ENCODE measurements at places on chromosomes 3 and 15.
A peak's percentile ranks its signal among the peaks of the same experiment; 100 is the strongest.

GRCh38 chr3:167450195-167450594 lies 23.6 kb downstream of the SERPINI2 start:
- no peak for DNase-seq

DNA sequence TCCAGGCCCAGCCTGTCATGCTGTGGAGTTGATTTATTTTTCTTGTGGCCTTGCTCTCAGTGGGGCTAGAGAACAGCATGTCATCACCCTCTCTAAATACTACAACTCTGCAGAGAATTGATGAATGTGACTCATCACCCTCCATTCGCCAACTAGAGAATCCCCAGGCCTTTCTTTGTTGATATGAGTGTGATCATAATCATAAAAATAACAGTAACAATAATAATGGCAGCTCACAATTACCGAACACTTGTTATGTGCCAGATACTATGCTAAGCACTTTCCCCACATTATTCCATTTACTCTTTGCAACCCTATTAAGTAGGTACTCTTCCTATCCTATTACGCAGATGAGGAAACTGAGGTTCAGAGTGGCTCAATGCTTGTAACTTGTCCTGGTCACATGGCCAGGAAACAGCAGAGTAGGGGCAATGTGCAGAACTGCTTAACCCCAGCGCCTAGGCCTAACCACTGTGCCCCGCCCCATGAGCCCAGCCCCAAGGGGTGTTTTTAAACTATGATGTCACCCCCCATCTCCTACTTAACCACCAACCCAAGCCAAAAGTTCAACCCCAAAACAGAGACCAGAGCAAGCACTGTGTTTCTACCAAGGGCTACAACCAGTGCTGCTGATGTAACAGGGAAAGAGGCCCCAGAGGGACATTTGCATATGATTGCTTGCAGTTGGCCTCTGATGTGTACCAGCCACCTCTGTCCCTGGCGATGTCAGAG lies 104.5 kb downstream of the ADCY5 start:
- DNase-seq = peak; percentile 20

GRCh38 chr15:39298271-39298962 lies 282.5 kb upstream of the THBS1 start:
- no peak for DNase-seq

GRCh38 chr3:101868534-101869464 lies 19.5 kb downstream of the NFKBIZ start:
- DNase-seq = no peak

GRCh38 chr3:16372362-16373292 lies 107.6 kb downstream of the OXNAD1 start:
- no peak for DNase-seq

DNA sequence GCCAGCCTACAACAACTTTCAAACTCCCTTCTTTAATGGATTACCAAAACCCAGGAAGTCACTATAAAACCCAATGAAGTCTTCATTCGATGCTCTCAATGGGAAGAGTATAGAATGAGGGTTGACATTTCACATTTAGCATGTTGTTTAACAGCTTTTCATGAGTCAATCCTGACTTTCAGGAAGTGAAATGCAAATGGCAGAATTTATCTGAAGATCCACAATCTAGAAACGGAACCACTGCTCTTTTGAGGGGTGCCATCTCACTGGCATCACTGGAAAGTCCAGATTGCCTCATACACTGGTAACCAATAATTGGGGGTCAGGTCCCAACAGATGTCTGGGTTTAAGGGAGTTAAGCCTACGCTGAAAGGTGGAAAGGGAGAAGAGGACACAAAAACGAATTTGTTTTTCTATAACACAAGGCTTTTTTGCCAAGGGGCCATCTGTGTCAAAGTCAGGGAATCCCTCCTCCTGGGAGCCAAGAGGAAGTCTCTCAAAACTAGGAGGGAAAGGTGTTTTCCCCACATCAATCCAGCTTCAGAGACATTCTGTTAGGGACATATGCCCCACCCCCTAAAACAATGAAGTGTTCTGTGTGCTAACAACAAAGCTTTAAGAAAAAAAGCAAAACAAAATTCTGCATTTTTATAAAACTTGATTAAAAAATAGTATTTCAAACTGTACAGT lies 12.0 kb upstream of the ATP1B3 start:
- no peak for DNase-seq

- DNase-seq = no peak
Observed at GRCh38 chr3:46948830-46949671, 27.5 kb downstream of the CCDC12 start.
